ENCODE measurements at places on chromosomes 11 and 22.
A peak's percentile ranks its signal among the peaks of the same experiment; 100 is the strongest.

- peak; percentile 27 for DNase-seq
Measured at GRCh38 chr11:45158210-45158731, 11.8 kb downstream of the PRDM11 start.

- DNase-seq: no peak
Measured at GRCh38 chr11:69493931-69494821, 12.7 kb downstream of the LINC01488 start.

GRCh38 chr11:31797190-31798056 lies 13.7 kb downstream of the PAX6 start:
- DNase-seq: no peak

GRCh38 chr11:99638073-99638553 lies 617.4 kb downstream of the CNTN5 start:
- no peak for DNase-seq

GRCh38 chr22:32333141-32333768 lies 24.4 kb upstream of the RFPL3 start:
- no peak for DNase-seq

DNA sequence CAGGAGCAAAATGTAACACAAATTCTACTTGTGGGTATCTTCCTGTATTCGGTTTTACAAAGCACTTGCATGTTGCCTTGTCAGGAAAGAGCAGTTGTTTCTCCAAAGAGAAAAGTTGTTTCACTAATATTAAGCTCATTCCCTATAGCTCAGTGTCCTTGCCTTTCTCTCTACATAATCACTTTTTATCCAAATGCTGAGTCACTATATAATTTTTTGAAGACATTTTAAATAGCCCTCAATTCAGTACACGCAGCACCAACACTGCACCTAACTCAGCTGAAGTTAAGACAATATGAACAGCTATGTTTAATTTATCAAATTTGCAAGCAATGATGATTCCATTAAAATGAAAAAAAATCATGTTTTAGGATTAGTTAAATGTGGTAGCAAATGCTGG lies 14.5 kb upstream of the MRTFA start:
- no peak for DNase-seq
